GM10248 (cell line): ENCODE measurements at places on chromosomes 2 and 18.

DNA sequence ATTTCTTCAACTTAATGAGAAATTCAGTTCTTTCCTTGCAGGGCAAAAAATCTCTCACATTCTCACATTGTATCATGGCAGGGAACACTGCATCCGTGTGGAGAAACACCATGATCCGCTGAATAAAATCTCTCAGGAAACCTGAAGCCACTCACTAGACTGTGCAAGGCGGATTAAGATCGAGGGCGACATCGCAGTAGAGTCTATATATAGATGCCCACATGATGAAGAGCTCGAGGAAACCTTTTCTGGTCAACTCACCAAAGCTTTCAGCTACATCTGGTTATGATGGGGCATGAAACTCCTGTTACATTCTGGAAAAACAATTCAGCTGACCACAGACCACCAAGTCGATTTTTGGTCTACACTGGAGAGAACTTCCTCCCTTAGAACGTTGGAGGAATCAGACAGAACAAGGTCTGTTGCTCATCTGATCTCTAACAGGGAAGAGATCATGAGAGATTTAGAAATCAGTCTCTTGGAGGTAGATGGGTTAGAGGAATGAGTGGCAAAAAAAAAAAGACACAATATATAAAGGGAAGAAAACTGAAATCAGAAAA is 162.9 kb upstream of the ZNF516 start:
- DNase-seq, result no peak

DNA sequence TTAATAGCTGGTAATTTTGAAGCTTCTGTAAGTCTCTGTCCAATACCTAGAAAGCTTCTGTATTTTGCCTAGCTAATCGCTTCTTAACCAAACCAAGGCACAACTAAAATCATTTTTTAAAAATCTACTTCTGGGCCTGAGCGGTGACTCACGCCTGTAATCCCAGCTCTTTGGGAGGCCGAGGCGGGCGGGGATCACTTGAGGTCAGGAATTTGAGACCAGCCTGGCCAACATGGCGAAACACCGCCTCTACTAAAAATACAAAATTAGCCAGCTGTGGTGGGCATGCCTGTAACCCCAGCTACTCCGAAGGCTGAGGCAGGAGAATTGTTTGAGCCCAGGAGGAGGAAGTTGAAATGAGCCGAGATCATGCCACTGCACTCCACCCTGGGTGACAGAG is 148.6 kb upstream of the FIGN start:
- no peak for DNase-seq

- DNase-seq, result no peak
These were observed 304.0 kb downstream of the DYSF start for GRCh38 chr2:71757351-71757750.

DNA sequence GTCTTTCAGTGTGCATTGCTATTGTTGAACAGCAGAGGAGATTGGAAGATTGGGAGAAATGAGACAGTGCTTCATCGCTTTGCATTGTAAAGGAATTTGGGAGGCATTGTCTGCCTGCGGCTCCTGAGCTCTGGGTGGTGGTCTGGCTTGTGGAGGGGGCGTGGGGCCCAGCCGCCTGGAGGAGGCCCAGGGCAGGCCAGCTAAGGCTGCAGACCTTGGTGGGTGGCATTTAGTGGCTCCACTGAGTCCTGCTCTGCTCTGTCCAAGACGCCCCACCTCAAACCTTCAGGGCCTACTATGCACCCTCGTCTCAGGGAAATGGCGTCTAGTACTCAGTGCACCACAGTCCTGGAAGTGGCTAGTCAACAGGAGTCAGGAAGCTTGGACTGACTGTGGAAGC is 5.7 kb upstream of the HS1BP3 start:
- DNase-seq, result no peak

GRCh38 chr2:239500574-239501550 is 100.0 kb upstream of the HDAC4 start:
- DNase-seq, result no peak
